ENCODE measurements at places on chromosomes 16 and 17. TPM values are rescaled to one million over a fixed set of nuclear protein-coding genes. Genes with fewer than 3 reads are reported as not detected.

DNA sequence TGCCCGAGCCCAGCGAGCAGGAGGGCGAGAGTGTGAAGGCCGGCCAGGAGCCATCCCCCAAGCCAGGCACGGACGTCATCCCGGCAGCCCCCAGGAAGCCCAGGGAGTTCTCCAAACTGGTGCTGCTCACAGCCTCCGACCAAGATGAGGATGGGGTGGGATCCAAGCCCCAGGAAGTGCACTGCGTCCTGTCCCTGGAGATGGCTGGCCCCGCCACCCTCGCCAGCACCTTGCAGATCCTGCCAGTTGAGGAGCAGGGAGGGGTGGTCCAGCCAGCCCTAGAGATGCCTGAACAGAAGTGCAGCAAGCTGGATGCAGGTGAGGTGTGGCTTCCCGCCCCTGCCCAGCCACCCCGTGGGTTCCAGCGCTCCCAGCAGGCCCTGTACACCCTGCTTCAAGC, 18.0 kb downstream of the FLYWCH1 start:
- DNase-seq, result no peak

The CLCN7 gene
- total RNA-seq, result 45.0 TPM

The MT4 gene
- total RNA-seq, result not detected

GRCh38 chr17:78040440-78041385, 82.2 kb downstream of the TNRC6C start:
- DNase-seq, result peak; percentile 78

GRCh38 chr17:7717756-7718350, 309 bp downstream of the DNAH2 start:
- DNase-seq, result no peak

GRCh38 chr17:7217113-7217987, 2.3 kb downstream of the DLG4 start:
- DNase-seq, result peak; percentile 64

DNA sequence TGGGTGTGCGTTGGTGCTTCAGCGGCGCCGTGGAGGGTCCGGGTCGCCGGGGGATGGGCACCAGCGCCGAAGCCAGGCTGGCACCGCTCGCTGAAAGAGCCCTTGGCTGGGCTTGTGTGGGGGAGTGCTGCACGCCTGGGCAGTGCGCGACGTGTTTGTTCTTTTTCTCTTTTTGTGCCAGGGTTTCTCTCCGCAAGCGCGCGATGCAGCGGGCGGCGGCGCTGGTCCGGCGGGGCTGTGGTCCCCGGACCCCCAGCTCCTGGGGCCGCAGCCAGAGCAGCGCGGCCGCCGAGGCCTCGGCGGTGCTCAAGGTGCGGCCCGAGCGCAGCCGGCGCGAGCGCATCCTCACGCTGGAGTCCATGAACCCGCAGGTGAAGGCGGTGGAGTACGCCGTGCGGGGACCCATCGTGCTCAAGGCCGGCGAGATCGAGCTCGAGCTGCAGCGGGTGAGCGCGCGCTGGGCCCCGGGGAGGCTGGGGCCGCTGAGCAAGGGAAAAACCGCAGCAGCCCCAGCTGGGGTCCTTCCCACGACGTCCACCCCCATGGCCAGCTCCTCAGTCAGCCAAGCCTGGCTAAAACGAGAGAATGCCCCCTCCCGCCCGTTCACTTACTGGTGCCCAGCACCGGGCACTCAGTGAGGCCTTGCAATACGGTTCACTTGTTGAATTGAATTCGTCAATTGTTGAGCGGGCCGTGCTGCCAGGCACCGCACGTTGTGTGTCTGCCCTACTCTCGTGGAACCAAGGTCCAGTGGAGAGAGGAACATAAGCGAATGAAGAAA, 541 bp downstream of the GPT2 start:
- DNase-seq, result no peak

GRCh38 chr16:27950206-27950887, 113.2 kb downstream of the GSG1L start:
- DNase-seq, result no peak

The ICAM2 gene
- total RNA-seq, result 31.9 TPM

The ASIC2 gene
- not detected for total RNA-seq

DNA sequence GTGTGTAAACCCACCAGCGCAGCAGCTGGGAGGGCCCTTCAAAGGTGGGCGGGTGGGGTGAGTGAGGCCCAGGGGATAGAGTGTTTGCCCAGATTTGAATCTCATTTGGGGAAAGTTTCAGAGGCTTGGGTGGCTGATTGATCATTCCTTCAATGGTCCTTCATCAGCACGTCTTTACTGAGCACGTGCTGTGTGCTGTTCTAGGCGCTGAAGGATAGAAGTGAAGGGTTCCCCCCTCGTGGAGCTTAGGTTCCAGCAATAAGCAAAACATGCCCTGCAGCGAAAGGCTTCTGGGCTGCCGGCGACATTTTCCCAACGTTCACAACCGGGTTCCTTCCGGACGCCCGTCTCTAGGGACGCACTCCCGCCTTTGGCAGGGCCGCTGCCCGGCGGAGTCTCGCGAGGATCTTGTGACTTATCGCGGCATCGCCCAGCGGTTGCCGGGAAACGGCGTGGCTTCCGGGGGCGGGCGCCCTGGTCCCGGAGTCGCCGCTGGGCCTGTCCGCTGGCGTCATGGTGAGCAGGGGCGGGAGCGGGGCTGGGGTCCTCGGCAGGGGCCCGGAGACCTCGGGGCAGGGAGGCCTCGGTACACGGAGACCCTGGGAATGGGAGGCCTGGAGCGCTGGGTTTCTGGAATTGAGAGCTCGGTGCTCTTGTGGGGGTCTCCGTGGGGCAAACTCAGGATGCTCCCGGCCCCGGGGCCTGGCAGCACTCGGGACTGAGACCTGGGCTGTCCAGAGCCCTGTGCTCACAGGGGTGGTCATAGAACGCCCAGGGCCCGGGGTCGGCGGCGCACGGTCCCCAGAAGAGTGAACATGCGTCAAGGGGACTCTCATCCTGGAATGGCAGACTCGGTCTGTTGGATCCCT, 3.2 kb upstream of the DBNDD1 start:
- peak; percentile 96 for DNase-seq

DNA sequence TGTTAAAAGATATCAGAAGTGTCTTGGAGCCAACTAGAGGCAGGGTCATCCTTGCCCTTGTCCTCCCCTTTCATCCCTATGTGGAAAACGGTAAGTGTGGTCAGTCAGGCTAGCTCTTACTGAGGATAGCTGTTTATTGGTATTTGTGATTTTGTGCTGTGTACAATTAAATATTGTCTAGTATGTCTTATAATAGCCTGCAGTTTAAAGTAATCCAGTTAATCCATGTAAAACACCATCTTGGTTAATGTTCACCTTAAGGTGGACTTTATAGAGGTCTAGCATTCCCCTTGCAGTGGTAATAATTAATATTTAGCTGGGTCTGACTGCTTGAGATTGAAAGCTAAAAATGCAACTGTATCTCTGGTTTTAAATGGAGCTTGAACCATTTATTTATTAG, 25.6 kb downstream of the METTL9 start:
- no peak for DNase-seq

DNA sequence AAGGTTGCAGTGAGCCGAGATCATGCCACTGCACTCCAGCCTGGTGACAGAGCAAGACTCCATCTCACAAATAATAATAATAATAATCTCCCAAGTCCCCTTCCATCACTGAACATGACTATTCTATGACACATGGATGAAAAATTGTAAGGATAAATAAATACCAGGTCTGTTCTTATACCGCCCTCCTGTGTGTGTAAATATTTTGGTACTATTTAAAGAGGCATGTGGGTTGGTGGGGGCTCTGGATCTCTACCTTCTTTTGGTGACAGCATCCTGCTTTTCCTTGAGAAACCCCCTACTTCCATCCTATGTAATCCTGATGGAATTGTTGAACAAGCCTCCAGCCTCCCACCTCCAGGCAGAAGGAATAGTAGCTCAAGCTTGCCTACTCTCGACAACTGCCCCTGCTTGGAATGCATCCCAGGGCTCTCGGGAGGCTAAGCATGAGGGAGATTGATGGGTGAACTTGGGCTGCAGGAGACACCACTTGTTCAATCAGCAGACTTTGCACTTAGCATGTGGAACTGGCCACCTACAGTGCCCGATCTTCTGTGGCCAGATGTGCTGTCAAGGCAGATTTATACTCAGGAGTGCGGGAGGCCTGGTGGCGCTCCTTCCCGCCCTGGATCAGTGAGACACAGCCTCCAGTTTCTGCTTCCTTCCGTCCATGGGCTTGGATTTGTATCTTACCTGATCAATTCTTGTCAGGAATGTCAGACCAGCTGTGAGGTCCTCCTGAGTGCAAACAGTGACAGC, 287.4 kb downstream of the SLC39A11 start:
- DNase-seq, result no peak
